ENCODE measurements at places on chromosomes 11 and 22.

GRCh38 chr22:35601743-35602615, 15.2 kb downstream of the MB start:
- no peak for DNase-seq
- H3K27ac ChIP-seq: no peak overlapping the region
- H3K4me3 ChIP-seq: no peak overlapping the region
- peaks cover 8% of the 10 kb centered on the region for H3K4me1 ChIP-seq
- H3K36me3 ChIP-seq: no peaks in the 10 kb centered on the region
- H3K27me3 ChIP-seq: no peaks in the 10 kb centered on the region

DNA sequence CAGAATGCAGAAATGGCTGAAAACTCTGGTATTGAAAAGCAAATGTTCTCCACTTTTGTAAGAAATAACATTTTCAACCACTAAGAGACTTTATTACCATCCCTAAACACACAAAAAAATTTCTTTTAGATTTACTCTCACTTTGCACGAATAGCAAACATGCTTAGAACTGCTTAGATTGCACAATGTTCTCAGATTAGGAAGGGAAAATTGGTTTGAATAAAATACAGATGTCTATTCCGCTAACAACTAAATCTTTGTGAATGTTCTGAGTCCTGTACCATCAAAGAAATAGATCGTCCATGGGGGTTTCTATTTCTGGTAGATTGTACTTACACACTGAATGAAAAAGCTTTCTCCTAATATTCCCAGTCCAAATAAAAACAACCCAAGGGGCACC, 40.1 kb downstream of the BDNF start:
- DNase-seq: no peak
- H3K4me3 ChIP-seq: no peak overlapping the region
- H3K27me3 ChIP-seq: no peaks in the 10 kb centered on the region

DNA sequence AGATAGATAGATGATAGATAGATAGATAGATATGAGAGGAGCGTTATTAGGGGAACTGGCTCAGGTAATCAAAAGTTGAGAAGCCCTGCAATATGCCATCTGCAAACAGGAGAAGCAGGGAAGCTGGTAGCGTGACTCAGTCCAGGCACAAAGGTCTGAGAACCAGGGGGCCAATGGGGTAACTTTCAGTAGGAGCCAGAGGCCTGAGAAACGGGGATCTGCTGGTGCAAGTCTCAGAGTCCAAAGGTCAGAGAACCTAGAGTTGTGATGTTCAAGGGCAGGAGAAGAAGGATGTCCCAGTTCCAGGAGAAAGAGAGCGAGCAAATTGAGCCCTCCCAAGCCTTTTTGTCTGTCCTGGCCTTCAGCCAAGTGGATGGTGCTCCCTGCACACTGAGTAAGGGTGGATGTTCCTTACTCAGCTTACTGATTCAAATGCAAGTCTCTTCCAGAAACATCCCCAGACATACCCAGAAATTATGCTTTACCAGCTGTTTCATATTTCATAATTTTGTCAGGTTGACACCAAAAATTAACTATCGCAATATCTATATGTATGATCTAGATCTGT, 87.8 kb upstream of the SLC22A12 start:
- H3K27ac ChIP-seq: no peak overlapping the region
- H3K4me1 ChIP-seq: peaks cover 2% of the 10 kb centered on the region
- no peak overlapping the region for H3K4me3 ChIP-seq

DNA sequence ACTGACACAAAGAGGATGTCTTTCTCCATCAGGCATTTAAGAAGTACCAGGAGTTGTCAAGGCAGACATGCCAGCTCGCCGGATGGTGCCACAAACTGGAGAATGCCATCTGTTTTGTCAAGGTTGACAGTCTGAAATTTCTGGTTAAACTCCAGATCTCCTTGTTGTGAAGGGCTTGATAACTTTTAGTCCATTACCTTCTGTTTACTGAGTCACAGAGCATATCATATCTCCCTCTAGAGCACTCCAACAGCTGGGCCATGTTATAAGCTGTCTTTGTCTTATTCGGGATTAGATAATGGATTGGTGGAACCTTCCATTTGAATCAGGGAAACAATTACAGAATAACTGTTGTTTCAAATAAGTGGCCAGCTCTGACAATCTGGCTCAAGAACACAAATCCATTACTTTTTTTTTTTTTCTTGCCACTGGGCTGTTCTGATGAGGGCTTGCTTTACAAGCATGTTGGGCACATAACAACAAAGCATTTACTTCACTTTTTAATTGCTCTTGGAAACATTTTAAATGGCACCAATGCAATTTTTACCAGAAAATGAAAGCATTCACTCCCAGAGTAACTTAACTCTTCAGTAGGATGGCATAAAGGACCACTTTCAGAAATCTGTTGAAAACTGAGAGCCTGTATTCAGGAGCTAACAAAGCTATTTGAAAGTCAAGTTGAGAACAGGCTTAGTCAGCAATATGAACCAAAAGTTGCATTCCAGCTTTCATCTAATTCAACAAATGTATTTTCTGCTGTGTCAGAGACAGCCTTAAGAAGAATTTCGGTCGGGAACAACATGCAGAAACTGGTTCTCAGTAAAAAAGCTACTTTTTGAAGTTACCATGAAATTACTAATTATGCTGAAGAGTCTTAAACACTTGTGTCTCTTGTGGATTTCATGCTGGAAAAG, 227.6 kb upstream of the PITPNB start:
- no peaks in the 10 kb centered on the region for H3K36me3 ChIP-seq
- peaks cover 21% of the 10 kb centered on the region for H3K27me3 ChIP-seq
- no peak overlapping the region for H3K4me3 ChIP-seq
- no peak overlapping the region for H3K27ac ChIP-seq
- DNase-seq: no peak

- H3K36me3 ChIP-seq: no peaks in the 10 kb centered on the region
- no peak overlapping the region for H3K27ac ChIP-seq
- no peaks in the 10 kb centered on the region for H3K27me3 ChIP-seq
- no peak for DNase-seq
- no peaks in the 10 kb centered on the region for H3K4me1 ChIP-seq
Measured at GRCh38 chr11:115524572-115524971, 20.4 kb upstream of the CADM1 start.
